ENCODE measurements at places on chromosomes 12 and 14.

DNA sequence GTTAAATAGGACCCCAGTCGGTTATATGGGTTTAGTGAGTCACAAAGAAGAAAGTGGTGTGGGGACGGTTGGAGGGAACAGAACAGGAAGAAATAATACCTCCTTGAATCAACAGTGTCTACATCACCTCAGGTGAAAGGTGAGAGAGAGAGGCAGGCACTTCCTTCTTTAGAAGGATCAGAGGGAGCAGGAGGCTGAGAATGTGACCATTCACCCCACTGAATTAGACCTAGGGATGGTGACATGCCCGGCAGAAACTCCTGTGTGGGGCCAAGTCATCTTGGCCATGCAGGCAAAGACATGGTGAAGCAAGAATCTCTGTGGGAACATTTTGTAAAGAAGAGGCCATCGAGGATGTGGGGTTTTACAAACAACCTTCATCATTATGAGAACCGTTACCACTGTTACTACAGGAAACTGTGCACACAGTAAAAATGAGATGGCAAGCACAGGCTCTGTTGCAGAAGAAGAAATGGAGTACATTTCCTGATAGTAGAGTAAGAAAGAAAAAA lies 1196.9 kb downstream of the VRK1 start:
- DNase-seq: peak; percentile 36

GRCh38 chr12:5909560-5909959 lies 35.5 kb downstream of the ANO2 start:
- DNase-seq: no peak

DNA sequence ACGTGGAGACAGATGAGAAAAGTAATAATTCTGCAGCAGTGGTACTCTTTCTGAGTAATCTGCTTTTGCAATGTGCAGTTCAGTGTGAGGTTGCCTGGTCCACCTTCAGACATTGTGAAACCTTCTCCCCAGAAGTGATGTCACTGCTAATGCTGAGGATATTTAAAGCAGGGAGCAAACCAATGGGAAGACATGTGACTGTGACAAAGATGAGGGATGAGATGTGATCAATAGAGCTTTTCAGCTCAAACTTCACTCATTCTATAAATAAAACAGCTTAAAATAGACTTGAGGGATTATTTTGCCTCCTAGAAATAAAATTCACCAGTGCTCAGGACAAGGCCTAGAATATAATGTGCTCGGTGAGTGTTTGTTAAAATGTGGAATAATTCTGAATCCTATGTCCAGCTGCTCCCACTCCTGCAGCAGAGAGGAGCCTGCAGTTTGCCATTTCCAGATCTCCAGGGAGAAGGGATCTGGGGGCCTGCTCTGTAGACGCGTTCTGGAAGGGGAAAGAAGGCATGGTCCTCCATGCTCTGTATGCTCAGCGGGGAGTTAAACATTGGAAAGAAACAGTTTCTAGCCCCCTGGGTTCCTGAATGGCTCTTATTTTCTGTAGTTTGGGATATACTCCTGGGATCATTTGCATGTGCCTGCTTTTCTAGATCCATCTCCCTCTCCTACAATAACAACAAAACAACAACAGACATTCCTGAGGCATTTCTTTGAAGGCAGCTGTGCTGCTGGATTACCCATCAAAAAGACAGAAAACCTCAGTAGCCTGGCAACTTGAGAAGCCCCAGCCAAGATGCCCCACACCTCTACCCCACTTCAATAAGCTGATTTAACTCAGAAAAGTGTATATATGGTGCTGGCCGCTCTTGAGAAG lies 8.9 kb downstream of the SLC7A8 start:
- no peak for DNase-seq

GRCh38 chr14:99569725-99570543 lies 34.1 kb downstream of the CCDC85C start:
- DNase-seq: no peak

DNA sequence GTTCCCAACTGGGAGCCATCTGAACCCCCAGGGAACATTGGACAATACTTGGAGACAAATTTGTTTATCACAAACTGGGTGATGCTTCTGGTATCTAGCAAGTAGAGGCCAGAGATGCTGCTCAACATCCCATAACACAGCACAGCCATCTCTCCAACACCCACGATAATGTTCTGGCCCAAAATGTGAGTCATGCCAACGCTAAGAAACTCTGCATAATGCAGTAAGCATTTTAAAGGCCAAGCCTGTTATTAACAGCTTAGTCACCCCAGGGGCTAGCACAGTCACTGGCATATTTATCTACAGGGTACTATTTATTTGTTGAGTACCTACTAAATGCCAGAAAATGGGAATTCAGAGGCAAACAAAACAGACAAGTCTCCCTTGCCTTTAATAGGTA lies 873.1 kb upstream of the TMEM132C start:
- DNase-seq: no peak

GRCh38 chr12:118189741-118190191 lies 53.8 kb downstream of the PEBP1 start:
- no peak for DNase-seq

DNA sequence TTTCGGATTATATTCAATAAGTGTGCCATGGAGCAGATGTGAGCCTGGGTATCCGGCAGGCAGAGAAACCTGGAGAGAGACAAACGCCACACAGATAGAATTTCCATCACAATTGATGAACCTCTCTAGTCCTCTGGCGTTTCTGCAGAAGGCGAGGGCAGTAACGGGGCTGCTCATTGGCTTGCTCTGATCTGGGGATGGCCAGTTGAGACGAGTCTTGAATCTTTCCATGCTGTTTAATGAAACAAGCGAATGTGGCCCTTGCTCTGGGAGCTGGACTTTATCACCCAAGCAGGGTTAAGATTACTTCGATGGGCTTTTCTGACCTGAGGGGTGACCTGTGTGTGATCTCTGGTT lies 42.4 kb upstream of the CLMN start:
- no peak for DNase-seq

GRCh38 chr14:30464481-30464880 lies 94.5 kb upstream of the G2E3 start:
- DNase-seq: no peak

DNA sequence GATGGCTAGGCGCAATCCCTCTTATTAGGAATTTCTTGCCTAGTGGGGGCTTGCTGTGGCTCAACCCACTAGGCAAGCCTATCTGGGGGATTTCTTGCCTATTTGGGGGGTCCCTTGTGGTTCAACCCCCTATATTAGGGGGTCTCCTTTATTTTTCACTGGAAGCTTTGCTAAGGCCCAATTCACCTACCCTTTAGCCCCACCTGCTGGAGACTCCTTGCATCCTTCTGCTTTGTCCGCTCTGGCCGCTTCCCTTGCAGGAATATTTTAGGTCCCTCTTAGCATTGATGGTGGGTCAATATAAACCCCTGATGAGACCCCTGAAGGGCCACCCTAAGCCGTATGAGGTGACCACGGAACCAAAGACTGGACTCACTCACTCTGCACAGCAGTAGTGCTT lies 1552.1 kb downstream of the AACS start:
- no peak for DNase-seq

All from T-helper 2 cell treated with Interferon-gamma antibody and Interleukin-4, amounts not matched to agents 5 μg/mL and 100 μg/mL, for 36 hours (primary cell).